ENCODE measurements at places on chromosomes 2 and 18.

GRCh38 chr2:198701481-198701880, 756.3 kb downstream of the SATB2 start:
- no peak for DNase-seq

GRCh38 chr2:196586511-196586991, 53.0 kb upstream of the CCDC150 start:
- no peak for DNase-seq

DNA sequence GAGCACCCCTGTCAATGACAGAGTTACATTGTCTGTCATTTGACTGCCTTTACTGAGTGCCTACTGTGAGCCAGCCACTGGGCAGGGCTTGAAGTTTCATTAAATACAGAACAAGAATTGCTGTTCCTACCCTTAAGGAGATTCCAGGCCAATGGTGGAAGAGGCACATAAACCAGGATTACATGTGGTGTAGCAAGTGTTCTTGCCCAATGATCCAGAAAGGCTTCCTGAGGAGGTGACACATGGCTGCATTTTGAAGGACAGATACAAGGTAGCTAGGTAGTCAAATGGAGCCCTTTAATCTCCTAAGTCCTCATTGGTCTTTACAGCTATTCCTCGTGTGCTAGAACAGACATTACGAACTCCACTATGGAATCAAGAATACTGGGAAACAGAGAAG, 312.7 kb downstream of the ETAA1 start:
- no peak for DNase-seq

DNA sequence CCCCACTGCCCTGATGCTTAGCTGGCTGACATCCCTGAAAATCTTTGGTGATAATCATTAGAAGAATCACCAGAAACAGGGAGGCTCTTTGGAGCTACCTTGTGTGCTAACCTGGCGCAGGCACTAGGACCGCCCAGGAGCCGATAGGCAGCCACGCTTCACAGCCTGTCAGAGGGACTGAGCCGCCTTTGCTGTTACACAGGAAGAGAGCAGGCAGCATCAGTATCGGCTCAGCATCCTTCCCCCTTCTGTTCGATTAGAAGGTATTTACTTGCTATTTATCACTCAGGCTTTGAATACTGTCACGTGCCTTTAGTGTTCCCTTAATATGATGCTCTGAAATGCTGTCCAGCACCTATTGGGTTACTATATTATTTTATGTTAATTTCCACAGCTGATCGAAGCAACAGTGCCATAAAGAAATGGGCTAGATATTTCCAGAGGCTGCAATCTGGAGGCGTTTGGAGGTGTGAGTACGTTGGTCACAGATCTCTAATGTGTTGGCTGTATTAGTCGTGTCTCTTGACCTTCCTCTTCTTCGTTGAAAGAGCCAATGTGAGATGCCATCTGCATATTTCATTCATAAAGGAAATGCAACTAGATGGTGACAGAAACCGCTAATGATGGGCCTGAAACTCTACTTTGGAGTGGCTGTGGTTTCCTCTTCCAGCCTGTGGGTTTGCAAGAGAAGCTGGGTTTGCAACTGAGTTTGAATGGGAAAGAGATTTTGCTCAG, 110.4 kb upstream of the RAB27B start:
- DNase-seq, result no peak

All from SIG-M5 (cell line).